ENCODE measurements at places on chromosomes 2 and 18. TPM values are rescaled to one million over a fixed set of nuclear protein-coding genes. Genes with fewer than 3 reads are reported as not detected.

Gene HOXD12
- total RNA-seq = not detected

Gene CHRND
- total RNA-seq = not detected

- DNase-seq = no peak
Measured at GRCh38 chr2:205613970-205614559, 68.2 kb upstream of the NRP2 start.

GRCh38 chr2:43412114-43412753, 183.6 kb downstream of the THADA start:
- DNase-seq = no peak

DNA sequence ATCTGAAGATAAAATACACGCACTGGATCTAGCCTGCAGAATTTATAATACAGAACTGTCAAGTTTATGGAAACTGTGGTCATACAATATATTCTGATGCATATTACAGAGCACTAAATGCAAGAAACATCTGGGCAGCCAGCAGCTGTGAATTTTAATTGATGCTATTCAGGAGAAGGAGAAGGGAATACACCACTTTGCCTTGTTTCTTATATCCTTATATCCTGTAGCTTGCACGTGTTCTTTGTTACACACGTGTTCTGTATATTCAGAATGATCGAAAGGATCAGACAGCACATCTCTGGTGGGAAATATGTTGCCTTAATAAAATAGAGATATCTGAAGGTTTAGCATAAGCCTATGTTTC, 335.8 kb downstream of the AGPS start:
- DNase-seq = no peak

Gene CACNB4
- total RNA-seq = 0.14 TPM

- no peak for DNase-seq
Measured at GRCh38 chr2:229456091-229456490, 185.0 kb upstream of the PID1 start.
